ENCODE measurements at places on chromosomes 2 and 18.

GRCh38 chr18:28526196-28526595 is 349.3 kb upstream of the CDH2 start:
- no peak for DNase-seq

DNA sequence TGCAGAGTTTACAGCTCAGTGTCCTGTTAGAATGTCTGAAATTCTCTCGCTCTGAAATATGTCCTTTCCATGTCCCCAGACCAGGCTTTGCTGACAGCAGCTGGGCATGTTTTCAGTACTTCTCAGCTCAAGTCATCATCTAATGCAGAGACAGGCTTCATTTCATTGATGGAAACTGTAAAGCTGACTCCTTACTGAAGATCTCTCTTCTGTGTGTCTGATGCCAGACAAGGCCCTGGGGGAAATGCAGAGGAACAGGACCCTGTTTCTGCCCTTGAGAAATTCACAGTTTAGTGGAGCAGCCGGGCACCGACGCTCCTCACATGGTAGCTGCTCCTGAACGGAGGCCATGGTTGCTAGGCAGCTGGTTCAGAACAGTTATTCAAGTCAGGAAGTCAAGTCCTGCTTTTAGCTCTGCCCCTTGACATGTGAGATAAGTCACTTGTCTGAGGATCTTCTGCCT is 24.6 kb upstream of the FZD7 start:
- peak; percentile 64 for DNase-seq

- DNase-seq, result no peak
These were observed 27.9 kb upstream of the CDCA7 start for GRCh38 chr2:173326806-173327205.

DNA sequence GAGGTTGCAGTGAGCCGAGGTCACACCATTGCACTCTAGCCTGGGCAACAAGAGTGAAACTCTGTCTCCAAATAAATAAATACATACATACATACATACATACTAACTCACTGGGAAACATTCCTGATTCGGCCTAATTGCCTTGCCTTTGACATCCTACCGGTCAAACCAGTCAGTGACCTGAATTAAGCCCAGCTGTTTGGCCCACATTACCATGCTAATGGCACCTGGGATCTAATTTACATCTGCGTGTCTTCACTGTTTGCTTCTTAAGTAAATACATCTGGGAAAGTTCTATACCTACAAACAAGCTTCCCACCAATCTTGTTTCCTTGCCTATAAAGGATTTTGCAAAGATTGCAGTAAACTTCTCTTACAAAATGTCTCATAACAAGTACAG is 230.2 kb upstream of the ZC3H15 start:
- DNase-seq, result no peak

DNA sequence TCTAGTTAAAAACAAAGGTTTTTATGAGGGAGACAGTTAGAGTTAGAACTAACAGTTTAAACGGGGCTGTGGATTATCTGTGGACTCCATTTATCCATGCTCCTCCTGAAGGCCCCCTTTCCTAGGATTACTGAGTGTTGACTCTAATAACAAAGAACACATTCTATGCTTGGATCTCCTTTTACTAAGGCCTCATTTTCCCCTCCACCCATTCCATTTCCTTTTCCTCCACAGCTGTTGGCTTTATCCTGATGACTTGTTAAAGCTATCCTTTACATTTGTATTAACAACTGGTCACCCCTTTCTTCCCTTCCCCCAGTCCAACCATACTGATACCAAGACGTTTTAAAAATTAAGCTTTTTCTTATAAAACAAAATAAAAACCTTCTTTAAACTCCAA is 220.6 kb downstream of the SRBD1 start:
- DNase-seq, result no peak

DNA sequence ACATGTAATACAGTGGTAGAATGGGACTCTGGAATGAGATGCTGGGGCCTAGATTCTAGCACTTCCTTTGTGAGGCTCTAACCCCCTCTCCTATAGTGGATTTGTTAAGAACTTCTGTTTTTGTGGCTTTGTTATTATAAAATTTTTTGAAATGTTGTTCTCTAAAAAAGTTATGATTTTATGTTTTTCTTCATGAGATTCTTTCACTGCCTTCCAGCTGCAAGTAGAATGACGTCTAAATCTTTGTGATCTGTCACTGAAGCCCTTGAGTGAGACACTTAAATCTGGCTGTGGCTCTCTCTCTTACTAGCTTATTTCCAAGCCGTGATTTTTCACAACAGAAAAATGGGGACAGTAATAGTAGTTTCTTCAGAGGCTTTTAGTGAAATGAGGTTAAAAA is 1.6 kb downstream of the CASP8 start:
- DNase-seq, result no peak

GRCh38 chr2:100178085-100178788 is 35.8 kb upstream of the AFF3 start:
- DNase-seq, result peak; percentile 74

DNA sequence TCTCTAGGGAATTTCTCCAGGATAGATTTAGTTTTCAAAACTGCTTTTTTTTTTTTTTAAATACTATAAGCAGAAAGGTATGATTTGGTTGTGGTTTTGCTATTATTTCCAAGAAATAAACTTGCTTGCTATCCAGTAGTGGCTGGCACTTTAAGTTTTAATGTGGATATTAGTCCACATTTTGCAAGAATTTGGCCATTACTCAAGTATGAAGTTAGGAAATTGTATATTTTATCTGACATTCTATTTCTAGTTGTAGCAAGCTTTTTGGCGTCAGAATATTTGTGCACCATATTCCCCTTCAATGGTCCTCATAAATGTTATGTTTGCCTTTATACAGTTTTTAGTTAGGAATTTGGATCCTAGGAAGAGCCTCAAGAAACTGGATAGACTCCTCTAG is 226.3 kb downstream of the ZNF521 start:
- DNase-seq, result no peak
